Activated naive CD4-positive, alpha-beta T cell treated with anti-CD3 and anti-CD28 coated beads, Interleukin-2, amount 10 ng/mL, durations not matched to agents 7 days and 5 days (primary cell): ENCODE measurements at places on chromosomes 11 and 22.

- no peaks in the 10 kb centered on the region for H3K27me3 ChIP-seq
- peaks cover 15% of the 10 kb centered on the region for H3K4me1 ChIP-seq
- H3K27ac ChIP-seq, result no peak overlapping the region
- DNase-seq, result no peak
- peaks cover 53% of the 10 kb centered on the region for H3K36me3 ChIP-seq
These were observed 36.4 kb downstream of the KCNQ1 start for GRCh38 chr11:2481253-2481652.

GRCh38 chr11:134780486-134781147 lies 368.6 kb upstream of the B3GAT1 start:
- DNase-seq, result no peak
- no peak overlapping the region for H3K4me3 ChIP-seq
- no peaks in the 10 kb centered on the region for H3K36me3 ChIP-seq
- no peak overlapping the region for H3K27ac ChIP-seq
- H3K27me3 ChIP-seq, result peaks cover 13% of the 10 kb centered on the region
- H3K4me1 ChIP-seq, result no peaks in the 10 kb centered on the region

DNA sequence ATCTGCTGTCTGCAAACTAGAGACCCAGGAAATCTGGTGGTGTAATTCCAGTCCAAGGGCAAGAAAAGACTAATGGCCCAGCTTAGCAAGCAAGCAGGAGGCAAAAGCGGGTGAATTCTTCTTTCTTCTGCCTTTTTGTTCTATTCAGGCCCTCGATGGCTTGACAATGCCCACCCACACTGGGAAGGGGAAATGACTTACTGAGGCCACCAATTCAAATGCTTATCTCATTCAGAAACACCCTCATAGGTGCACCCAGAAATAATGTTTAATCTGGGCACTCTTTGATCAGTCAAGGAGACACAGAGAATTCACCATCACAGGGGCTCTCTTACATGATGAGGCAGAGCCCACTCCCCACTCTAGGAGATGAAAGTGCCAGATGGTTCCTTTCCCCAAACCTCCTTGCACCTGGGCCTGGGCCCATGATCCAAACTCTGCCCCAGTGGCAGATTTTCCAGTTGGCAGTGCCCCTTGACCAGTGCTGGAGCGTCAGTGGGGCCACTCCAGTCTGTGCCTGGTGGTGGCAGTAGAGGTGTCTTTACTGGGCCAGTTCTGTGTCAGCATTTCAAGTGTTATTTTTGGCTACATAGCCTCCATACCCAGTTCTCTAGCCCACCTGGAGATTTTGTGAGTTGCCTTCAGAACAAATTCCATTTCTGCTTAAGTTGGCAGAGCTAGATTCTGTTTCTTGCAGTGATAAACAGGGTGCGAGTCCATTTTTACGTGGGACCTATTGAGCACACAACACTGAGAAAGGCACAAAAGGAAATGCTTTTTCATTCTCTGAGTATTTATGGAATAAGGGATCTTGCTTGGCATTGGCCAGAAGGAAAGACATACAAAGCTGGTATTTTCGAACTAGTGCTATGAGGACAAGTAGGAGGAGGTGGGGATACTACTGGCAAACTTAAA lies 7.5 kb downstream of the ELMOD1 start:
- peaks cover 33% of the 10 kb centered on the region for H3K27me3 ChIP-seq
- no peak overlapping the region for H3K27ac ChIP-seq
- DNase-seq, result peak; percentile 26
- H3K4me1 ChIP-seq, result no peaks in the 10 kb centered on the region

DNA sequence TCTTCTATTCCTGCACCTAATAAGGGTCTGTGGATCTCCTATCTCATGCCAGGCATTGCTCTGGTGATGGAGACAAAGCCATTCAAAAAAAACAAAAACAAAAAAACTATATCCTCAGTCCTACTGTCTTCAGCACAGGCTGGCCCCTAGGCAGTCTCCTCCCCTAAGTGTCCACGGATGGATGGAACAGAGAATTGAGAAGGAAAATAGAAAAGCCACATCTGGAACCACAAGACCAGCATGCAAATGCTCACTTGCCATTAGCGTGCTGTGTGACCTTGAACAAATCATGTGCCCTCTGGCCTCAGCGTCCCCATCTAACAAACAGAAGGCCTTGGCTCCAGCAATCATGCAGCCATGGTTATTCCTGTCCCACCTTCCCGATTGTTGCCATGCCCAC lies 32.7 kb upstream of the CD82 start:
- H3K4me1 ChIP-seq, result peaks cover 26% of the 10 kb centered on the region
- no peaks in the 10 kb centered on the region for H3K36me3 ChIP-seq
- H3K27me3 ChIP-seq, result peaks cover 17% of the 10 kb centered on the region
- DNase-seq, result no peak

DNA sequence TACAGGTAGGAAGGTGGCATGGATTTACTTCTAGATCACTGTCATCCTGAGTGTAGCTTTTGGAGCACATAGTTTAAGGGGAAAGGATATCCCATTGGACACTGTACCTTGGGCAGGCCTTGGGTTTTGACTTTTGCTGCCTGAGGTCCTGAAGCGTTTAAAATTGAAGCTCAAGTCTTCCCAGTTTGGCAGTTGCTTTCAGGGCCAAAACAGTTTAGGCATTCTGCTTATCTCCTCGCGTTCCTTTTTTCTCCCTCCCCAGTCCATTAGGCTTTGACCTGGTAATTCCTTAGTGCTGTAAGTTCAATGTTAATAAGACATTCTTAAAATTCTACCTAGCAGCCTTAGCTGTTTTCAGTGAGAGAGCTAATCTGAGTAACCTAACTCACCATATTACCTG lies 35.7 kb downstream of the CSTF3 start:
- H3K27ac ChIP-seq, result no peak overlapping the region
- DNase-seq, result no peak
- H3K36me3 ChIP-seq, result peaks cover 3% of the 10 kb centered on the region
- H3K4me1 ChIP-seq, result peaks cover 8% of the 10 kb centered on the region
- H3K4me3 ChIP-seq, result no peak overlapping the region

DNA sequence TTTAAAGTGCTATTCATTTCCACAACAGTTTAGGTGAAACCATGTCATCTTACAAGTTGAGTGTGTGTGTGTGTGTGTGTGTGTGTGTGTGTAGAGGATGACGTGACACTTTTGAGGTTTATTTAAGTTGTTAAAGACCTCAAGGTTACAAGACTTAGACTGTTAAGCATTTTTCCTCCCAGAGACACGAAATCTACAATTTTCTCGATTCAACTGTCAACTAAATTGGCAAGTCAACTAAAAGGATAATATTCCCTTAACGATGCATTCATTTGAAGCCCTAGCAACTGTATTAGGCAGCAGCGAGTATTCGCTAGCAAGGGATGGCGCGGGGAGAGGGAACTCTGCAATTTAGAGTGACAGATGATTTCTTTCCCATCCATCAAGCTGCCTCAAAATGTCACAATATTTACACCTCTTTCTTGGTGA lies 17.6 kb upstream of the BDNF start:
- H3K4me1 ChIP-seq, result no peaks in the 10 kb centered on the region
- no peak overlapping the region for H3K27ac ChIP-seq
- DNase-seq, result no peak
- H3K4me3 ChIP-seq, result no peak overlapping the region
- peaks cover 48% of the 10 kb centered on the region for H3K27me3 ChIP-seq

GRCh38 chr11:18367431-18367830 lies 26.9 kb upstream of the LDHA start:
- H3K27ac ChIP-seq, result no peak overlapping the region
- H3K36me3 ChIP-seq, result peaks cover 38% of the 10 kb centered on the region
- H3K4me3 ChIP-seq, result no peak overlapping the region
- H3K27me3 ChIP-seq, result no peaks in the 10 kb centered on the region

- no peak for DNase-seq
- H3K27ac ChIP-seq, result no peak overlapping the region
- no peak overlapping the region for H3K4me3 ChIP-seq
- H3K4me1 ChIP-seq, result no peaks in the 10 kb centered on the region
These were observed 11.7 kb downstream of the BTG4 start for GRCh38 chr11:111500481-111500880.

GRCh38 chr11:98180921-98181320 lies 839.8 kb upstream of the CNTN5 start:
- no peaks in the 10 kb centered on the region for H3K27me3 ChIP-seq
- no peaks in the 10 kb centered on the region for H3K36me3 ChIP-seq
- no peak overlapping the region for H3K4me3 ChIP-seq
- no peak overlapping the region for H3K27ac ChIP-seq

GRCh38 chr11:66619080-66619554 lies 2.7 kb downstream of the RBM14 start:
- H3K4me3 ChIP-seq, result peak overlapping the region; percentile 98
- peak; percentile 46 for DNase-seq
- peaks cover 67% of the 10 kb centered on the region for H3K36me3 ChIP-seq
- H3K4me1 ChIP-seq, result peaks cover 70% of the 10 kb centered on the region
- peaks cover 5% of the 10 kb centered on the region for H3K27me3 ChIP-seq

DNA sequence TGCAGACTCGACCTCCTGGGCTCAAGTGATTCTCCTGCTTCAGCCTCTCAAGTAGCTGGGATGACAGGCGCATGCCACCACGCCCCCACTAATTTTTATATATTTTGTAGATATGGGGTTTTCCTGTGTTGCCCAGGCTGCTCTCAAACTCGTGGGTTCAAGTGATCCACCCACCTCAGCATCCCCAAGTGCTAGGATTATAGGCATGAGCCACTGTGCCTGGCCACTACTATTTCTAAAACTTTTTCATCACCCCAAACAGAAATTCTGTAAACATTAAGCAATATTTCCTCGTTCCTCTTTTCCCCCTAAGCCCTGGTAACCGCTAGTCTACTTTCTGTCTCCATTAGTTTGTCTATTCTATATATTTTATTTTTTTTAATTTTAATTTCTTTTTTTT lies 9.0 kb upstream of the ATG16L2 start:
- no peak overlapping the region for H3K27ac ChIP-seq
- H3K27me3 ChIP-seq, result no peaks in the 10 kb centered on the region
- peaks cover 10% of the 10 kb centered on the region for H3K4me1 ChIP-seq
- H3K4me3 ChIP-seq, result no peak overlapping the region
- no peak for DNase-seq

- no peak overlapping the region for H3K4me3 ChIP-seq
- H3K27ac ChIP-seq, result no peak overlapping the region
- no peak for DNase-seq
- peaks cover 40% of the 10 kb centered on the region for H3K27me3 ChIP-seq
- no peaks in the 10 kb centered on the region for H3K36me3 ChIP-seq
These were observed 7.5 kb upstream of the SLC2A11 start for GRCh38 chr22:23850136-23850611.

- H3K4me1 ChIP-seq, result no peaks in the 10 kb centered on the region
- H3K36me3 ChIP-seq, result no peaks in the 10 kb centered on the region
- H3K27ac ChIP-seq, result no peak overlapping the region
- DNase-seq, result no peak
- H3K4me3 ChIP-seq, result no peak overlapping the region
These were observed 194.2 kb downstream of the HIPK3 start for GRCh38 chr11:33451364-33451763.

- H3K4me1 ChIP-seq, result peaks cover 7% of the 10 kb centered on the region
- H3K4me3 ChIP-seq, result no peak overlapping the region
- H3K27me3 ChIP-seq, result no peaks in the 10 kb centered on the region
- H3K36me3 ChIP-seq, result no peaks in the 10 kb centered on the region
- no peak for DNase-seq
These were observed 30.1 kb upstream of the TMEM45B start for GRCh38 chr11:129785383-129786111.

- H3K4me3 ChIP-seq, result no peak overlapping the region
- no peak overlapping the region for H3K27ac ChIP-seq
- no peaks in the 10 kb centered on the region for H3K27me3 ChIP-seq
- H3K4me1 ChIP-seq, result no peaks in the 10 kb centered on the region
- no peaks in the 10 kb centered on the region for H3K36me3 ChIP-seq
These were observed 453.9 kb downstream of the ETS1 start for GRCh38 chr11:128133501-128133900.

- H3K27ac ChIP-seq, result no peak overlapping the region
- no peaks in the 10 kb centered on the region for H3K27me3 ChIP-seq
- no peak for DNase-seq
- H3K4me1 ChIP-seq, result no peaks in the 10 kb centered on the region
- no peaks in the 10 kb centered on the region for H3K36me3 ChIP-seq
These were observed 16.6 kb downstream of the ASRGL1 start for GRCh38 chr11:62353841-62354240.

GRCh38 chr11:107704451-107704850 lies 7.4 kb downstream of the SLN start:
- H3K27me3 ChIP-seq, result peaks cover 4% of the 10 kb centered on the region
- H3K27ac ChIP-seq, result no peak overlapping the region

GRCh38 chr11:68954836-68955606 lies 25.8 kb downstream of the MRGPRD start:
- H3K4me3 ChIP-seq, result no peak overlapping the region
- no peak for DNase-seq
- no peaks in the 10 kb centered on the region for H3K36me3 ChIP-seq
- H3K27ac ChIP-seq, result no peak overlapping the region

- H3K4me3 ChIP-seq, result no peak overlapping the region
- H3K27ac ChIP-seq, result no peak overlapping the region
- H3K36me3 ChIP-seq, result no peaks in the 10 kb centered on the region
- no peaks in the 10 kb centered on the region for H3K4me1 ChIP-seq
- peaks cover 12% of the 10 kb centered on the region for H3K27me3 ChIP-seq
These were observed 34.0 kb upstream of the FADD start for GRCh38 chr11:70169127-70169526.

DNA sequence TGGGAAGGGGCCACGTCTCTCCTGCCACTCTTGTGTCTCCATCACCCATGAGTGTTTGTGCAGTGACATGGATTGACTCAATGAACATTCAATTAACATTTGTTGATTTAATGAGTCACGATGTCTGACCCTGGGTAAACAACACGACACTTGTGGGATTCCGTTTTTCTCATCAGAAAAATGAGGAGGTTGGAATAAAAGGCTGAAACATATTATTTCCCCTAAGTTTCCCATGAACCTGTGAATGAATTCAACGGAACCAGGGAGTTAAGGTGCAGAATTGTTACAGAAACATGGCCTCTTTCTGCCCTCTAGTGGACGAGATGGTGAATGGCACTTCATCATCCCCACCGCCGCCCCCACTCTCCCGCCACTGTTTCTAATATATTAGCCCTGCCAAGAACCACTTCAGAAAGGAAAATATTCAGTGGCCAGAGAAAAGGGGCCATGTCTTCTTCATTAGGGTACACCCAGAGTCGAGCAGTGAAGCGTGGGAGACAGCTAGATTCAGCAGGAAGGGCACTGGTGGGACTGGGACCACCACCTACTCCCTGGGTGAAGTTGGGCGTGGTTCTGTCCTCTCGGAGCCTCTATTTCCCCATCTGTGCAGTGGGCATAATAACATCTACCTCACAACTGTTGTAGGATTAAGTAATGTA lies 46.3 kb upstream of the SYT13 start:
- no peak overlapping the region for H3K4me3 ChIP-seq
- peak; percentile 45 for DNase-seq
- no peak overlapping the region for H3K27ac ChIP-seq
- H3K4me1 ChIP-seq, result no peaks in the 10 kb centered on the region

DNA sequence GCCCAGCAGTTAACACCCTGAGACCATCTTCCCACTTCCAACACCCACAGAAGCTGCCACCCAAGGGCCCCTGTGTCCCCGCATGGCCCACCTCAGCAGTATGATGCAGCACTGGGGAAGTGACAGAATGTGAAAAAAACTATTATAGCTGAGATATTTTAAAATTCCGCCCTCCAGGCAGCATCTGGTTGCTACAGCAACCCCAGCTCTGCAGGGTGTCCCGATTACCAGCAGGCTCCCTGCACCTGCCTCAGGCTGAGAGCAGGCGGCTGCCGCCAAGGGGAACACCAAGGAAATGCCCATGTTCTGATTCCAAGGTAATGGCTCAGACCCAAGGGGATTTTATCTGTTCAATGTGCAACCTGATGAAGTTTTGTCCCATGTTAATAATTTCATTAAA lies 10.5 kb upstream of the TMEM121B start:
- H3K4me1 ChIP-seq, result no peaks in the 10 kb centered on the region
- H3K36me3 ChIP-seq, result peaks cover 3% of the 10 kb centered on the region
- no peak overlapping the region for H3K27ac ChIP-seq
- H3K4me3 ChIP-seq, result no peak overlapping the region
- DNase-seq, result no peak
